ENCODE measurements at places on chromosomes 2 and 18.

- no peak for DNase-seq
Measured at GRCh38 chr2:83587309-83587708, 871.8 kb downstream of the SUCLG1 start.

- no peak for DNase-seq
Measured at GRCh38 chr2:237733677-237734300, 64.8 kb upstream of the RBM44 start.

DNA sequence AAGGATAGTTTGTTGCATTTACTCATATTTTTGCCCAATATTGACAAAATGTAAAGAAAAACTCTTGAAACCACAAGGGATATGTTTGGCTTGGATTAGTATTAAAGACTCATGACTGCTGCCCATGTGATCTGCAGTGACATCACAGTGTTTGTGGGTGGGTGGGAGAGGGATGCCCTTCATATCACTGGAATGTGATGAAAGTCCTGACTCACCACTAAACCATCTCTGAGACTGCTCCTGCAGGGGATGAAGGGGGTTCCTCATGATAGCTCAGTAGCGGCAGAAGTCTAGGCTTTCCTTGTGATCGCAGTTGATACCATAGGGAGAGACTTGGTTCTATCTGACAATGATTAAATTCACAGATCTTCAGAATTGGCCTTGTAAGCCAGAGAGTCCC is 451.2 kb downstream of the CNTNAP5 start:
- DNase-seq = no peak

DNA sequence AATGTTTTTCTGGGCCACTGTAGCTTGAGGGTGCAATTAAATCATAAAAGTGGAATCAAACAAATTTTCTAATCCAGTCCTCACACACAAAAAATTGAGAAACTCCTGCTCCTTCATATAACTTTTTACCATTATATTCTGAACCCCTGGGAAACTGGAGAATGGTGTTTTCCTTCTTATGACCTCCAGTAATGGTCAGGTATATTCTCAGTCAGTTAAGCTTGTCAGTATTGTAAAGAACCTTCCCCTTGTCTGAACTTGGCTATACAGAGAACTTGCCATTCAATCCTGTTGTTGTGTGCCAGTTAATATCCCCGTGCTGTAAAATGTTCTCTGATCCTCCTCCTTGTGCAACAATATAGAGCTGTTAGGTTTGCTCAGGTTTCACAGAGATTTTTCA is 39.5 kb downstream of the ZNF804A start:
- no peak for DNase-seq

DNA sequence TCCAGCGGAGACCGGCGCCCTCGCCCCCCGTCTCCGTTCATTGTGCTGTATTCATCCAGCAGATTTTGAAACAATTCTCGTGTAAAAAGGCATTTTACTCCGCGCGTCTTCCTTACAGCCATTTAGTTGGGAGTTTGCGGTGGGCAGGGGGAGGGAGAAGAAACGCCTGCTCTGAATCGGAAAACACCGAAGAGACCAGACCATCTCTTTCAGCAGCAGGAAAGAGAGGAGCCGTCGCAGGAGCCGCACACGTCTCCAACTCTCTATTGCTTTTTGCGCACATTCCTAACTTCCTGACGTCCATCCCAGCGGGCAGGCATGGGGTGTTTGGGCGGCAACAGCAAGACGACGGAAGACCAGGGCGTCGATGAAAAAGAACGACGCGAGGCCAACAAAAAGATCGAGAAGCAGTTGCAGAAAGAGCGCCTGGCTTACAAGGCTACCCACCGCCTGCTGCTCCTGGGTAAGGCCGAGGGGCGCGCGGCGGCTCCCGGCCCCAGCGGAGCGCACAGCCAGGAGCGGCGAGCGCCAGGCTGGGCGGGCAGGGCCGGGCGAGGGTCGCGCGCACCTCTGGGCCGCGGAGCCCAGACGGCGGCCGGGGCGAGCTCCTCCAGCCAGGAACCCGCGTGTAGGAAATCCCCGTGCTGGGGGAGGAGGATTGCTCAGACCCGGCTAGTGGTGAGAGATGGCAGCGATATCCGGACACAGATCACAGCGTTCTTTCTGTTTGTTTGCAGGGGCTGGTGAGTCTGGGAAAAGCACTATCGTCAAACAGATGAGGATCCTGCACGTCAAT is 63.2 kb downstream of the GNAL start:
- DNase-seq = peak; percentile 12

DNA sequence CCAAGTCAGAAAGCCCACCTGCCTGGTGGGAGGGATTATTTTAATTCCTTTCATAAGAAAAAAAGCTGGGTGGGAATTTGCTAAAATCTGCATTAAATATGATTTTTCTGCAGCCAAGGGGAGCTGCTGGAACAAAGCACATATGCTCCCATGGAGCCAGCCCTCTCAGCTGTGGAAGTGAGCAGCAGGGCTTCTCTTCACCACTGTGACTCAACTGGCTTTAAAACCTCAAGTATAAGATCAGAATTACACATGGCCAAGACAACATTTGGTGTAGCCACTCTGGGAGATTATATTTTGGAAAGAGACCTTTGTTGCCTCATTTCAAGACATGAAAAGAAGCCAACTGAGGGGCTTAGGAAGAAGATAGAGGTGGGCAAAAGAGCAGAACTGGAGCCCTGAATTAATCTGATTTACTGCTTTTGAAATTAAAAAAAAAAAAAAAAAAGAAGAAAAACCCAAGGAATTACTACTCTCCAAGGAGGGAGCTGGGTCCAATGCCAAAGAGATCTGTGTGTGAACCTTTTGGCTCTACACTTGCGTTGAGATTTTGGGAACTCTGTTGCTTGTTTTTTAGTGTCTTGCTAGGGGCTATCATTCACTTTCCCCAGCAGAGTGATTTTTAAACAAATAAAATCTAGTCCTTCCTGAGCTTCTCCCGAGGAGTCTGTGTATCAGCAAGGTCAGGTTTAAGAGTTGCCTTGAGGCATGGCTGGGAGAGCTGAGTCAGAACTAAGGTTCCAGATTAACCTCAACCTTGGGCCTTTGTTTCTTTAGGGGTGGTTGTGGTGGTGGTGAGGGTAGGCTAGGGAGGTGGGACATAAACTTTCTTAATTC is 6.0 kb downstream of the LHCGR start:
- DNase-seq = no peak

DNA sequence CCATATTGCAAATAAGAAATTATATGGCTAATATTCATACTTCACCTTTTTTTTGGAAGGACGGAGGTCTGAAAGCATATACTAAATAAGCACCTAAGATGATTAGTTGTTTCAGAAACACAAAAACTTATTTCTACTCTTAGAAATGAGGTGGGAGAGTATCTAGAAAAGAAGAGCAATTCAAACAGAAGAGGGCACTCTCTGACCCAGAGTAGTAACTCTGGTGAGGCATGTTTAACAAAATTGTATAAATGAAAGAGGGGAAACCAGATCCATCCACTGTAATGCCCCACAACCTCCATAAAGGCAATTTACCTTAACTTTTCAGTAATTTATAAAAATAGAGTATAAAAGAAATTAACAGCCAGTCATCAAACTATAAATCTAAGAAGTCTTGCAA is 669.6 kb upstream of the VRK2 start:
- no peak for DNase-seq

DNA sequence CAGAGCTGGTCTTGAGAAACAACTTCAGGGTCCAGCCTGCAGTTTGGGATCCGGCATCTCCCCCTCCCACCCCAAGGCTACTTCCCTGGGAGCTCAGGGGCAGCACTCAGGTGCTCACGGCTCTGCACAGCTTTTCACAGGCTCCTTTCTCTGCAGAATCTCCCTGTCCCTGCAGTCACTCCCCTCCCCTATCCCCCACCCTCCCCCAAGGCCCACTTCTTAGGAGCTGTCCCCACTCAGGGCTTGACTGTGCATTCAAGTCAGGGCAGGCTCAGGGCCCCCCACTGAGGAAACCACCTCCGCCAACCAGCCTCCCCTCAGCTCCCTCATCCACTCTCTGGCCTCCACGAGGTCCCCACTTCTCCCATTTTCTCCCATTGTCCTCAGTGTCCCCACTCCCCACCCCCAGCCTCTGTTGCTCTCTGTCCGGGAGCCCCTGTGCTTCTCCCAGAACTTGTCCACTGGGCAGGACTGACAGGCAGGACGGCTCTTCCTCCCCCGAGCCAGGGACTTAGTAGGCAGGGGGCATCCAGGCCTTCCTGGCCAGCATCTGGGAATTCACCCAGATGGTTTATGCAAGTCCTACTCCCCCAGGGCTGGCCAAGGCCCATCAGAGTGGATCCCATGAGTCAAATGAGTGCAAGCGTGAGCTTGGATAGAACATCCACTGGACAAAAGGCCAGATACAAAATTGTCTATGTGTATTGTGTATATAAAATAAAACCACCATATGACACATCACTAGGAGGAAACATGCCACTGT is 7.6 kb downstream of the NMUR1 start:
- DNase-seq = no peak
